Hindlimb muscle (tissue), 1 donor: ENCODE measurements at places on chromosomes 12 and 14. TPM values are rescaled to one million over a fixed set of nuclear protein-coding genes. Genes with fewer than 3 reads are reported as not detected.

DNA sequence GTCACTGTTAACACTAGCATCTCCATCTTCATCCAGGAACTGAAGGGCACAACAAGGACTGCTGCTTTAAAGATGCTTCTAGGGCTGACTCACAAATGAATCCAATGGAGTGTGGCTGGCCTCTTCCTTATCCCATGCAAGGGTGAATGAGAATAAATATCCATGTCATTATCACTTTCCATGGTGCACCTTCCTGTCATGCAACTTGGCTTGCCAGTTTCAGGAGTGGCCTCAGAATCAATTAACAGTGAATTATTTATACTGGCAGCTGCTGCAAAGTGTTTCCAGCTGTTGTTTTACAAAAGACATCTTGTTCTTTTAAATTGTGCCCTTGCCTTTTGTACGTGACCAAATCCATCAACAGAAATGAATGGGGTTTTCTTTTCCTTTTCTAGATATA lies 499.3 kb upstream of the TMEM132C start:
- DNase-seq, result no peak

The SSPN gene
- 121 TPM for polyA plus RNA-seq

The KRT83 gene
- polyA plus RNA-seq, result not detected

The DPPA3 gene
- polyA plus RNA-seq, result not detected

The DNAAF2 gene
- polyA plus RNA-seq, result 7.7 TPM
